ENCODE measurements at places on chromosomes 6 and 20.

GRCh38 chr6:12969966-12970365 is 253.4 kb downstream of the PHACTR1 start:
- DNase-seq, result no peak

DNA sequence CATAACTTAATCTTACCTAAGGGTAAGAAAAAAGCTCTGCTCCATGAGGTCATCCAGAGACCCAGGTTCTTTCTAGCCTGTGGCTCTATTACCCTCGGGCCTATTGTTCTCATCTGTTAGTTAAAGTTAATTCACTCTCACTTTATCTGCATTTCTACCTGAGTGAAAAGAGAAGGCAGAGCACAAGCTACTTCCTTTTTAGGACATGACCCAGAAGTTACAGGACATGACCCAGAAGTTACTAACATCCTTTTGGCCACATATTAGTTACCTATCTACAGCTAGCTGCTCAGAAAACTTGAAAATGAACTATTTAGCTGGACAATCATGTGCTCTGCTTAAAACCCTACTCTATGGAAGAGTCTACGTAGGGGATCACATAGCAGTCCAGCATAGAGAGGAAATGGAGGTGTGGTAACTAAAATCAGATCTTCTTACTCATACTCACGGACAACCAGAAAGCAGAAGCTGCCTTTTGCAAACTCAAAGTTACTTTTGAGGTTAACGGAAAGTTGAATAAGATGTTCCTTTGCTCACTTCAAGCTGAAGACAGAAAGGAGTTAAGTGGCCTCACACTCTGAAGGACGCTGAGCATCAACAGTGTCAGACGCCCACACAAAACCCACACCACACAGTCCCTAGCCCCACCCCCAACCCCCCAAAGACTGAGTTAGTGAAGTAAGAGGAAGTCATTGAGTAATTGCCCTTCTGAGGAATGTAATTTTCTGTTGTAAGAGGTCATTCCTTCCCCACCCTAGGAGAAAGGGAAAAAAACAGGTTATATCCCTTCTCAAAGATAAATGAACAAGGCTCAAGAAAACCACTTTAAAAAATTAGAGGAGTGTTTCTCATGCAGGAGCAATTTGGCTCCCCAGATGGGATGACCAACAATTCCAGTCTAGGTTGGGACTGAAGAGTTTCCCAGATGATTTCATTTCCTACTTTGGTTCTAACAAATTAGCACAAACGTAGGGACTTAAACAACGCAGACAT is 45.9 kb upstream of the TAB2 start:
- peak; percentile 72 for DNase-seq

- DNase-seq, result no peak
These were observed 30.7 kb downstream of the SLC22A3 start for GRCh38 chr6:160378882-160379281.

DNA sequence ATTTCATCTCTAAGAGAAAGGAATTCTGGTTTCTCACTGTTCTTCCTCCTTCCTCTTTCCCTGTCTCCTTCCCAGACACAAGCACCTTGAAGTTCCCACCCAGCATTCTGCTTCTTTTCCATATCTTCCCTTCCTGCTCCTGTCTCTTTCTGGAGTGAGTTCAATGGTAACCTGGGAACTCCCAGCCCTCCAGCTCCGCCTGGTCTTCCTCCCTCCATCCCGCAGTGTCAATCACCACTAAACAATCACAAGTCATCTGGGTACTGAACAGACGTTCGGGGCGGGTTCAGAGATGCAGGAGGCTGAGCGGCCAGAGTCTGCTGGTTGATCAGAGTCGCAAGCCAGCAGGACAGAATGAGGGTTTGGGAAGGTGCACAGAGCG is 7.7 kb downstream of the TTBK1 start:
- DNase-seq, result no peak

- no peak for DNase-seq
These were observed 157.8 kb downstream of the SCML4 start for GRCh38 chr6:107666084-107666980.

DNA sequence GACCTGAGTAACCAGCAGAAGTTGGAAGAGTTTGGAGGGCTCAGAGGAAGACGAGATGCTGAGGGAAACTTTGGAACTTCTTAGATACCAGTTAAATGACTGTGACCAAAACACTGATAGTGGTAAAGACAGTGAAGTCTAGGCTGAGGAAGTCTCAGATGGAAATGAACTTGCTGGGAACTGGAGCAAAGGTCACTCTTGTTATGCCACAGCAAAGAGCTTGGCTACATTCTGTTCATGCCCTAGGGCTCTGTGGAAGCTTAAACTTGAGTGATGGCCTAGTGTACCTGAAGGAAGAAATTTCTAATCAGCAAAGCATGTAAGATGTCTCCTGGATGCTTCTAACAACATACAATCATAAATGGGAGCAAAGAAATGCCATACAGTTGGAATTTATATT is 24.7 kb downstream of the WDR27 start:
- no peak for DNase-seq

DNA sequence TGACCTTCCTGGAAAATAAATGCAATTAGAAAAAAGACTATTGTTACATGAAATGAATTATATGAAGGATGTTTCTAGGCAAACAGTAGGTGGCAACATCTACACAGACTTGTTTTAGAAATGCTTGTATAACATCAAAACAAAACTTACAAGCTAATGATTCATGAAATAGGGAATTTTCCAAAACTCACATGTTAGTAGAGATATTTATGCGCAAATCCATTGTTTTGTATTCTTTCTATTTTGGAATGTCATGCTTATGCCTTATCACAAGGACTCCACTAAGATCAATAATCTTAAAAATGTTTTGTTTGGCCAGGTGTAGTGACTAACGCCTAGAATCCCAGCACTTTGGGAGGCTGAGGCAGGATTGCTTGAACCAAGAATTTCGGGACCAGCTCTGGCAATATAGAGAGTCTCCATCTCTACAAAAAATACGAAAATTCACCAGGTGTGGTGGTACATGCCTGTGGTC is 32.3 kb upstream of the LGSN start:
- no peak for DNase-seq

DNA sequence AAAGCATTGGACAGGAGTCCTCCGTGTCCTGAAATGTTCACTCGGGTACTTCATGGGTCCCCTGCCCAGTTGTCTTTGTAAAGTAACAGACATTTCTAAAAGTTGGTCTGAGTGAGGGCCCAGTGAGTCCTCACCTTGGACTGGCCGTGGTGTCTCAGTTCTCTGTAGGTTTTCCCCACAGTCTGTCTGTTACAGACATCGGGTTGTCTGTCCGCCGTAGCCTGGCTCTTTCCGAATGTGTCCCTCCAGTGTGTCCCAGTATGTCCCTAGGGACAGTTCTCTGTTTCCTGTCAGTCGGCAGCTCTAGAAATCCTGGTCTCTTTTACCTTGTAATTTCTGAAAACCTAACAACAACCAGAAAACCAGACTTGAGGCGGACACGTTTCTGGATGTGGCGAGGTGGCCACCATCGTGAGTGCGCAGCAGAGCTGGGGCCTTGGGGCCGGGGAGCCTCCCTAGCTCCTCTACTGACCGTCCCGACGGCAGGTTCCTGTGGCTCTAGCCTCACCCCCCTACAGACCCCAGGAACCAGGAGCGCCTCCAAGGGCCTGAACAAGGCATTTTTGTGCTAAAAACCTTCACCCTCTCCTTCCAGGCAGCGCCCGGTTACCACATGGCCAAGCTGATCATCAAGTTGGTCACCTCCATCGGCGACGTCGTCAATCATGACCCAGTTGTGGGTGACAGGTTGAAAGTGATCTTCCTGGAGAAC is 42.2 kb downstream of the PYGB start:
- no peak for DNase-seq

- DNase-seq, result no peak
These were observed 44.1 kb downstream of the RALY start for GRCh38 chr20:34037767-34038166.

DNA sequence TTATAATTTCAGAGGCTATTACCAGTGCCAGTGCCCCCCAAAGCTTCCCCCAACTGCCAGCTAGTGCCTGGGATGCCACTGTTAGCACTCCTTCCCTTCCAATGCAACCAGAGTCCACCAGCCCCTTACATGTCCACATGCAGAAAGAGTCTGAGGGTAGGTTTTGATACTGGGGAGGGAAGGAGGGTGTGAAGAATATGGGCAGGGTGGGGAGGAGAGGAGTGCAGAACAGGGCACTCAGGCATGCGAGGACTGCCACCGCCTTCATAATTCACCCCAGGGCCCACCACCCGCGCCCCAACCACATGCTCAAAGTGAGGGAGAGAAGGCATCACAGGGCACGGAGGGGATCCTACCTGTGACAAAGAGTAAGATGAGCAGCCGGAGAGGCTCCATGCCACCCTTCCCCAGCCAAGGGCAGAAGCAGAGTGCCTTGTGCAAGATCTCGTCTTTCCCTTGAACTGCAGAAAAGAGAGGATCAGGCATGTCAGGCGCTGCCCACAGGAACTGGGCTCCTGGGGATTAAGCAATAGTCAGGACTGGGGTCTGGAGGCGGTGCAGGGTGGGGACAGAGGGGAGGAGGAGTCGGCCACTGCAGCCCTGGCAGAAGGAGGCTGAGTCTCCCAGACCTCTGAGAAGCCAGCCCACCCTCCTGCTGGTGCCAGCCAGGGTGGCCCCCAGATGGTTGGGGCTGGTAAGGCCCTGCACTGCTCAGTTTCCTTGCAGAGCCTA is at the start of gene TREM2:
TSS of gene TREM2 (minus strand) at position 430 of the 732 bp plus-strand sequence. CDS start at position 396, 34 bp downstream.
- DNase-seq, result no peak

DNA sequence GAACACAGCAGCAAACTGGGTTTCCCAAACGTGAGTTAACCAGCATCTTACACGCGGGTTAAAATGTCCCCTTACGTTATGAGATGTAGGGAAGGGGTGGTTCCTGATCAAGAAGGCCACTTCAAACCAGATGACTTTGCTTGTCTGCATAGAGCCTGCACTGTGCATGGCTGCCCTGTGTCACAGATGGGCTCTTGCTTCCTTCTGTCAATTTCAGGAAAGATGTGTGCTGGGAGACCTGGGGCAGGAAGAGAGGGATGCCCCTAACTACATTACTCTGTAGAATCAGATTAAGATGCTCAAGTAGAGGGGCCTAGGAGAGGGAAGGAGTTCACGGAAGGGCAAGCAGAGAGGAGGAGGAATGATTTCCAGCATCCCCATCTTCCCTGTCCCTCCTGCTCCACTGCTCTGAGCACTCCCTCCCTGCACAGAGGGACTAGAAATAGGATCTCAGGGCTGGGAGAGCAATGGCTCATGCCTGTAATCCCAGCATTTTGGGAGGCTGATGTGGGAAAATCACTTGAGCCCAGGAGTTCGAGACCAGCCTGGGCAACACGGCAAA is 63.5 kb upstream of the ZMYND8 start:
- no peak for DNase-seq

- no peak for DNase-seq
These were observed 24.2 kb downstream of the TFAP2A start for GRCh38 chr6:10390495-10391298.

- no peak for DNase-seq
These were observed 37.5 kb downstream of the CARMIL1 start for GRCh38 chr6:25316626-25317025.

DNA sequence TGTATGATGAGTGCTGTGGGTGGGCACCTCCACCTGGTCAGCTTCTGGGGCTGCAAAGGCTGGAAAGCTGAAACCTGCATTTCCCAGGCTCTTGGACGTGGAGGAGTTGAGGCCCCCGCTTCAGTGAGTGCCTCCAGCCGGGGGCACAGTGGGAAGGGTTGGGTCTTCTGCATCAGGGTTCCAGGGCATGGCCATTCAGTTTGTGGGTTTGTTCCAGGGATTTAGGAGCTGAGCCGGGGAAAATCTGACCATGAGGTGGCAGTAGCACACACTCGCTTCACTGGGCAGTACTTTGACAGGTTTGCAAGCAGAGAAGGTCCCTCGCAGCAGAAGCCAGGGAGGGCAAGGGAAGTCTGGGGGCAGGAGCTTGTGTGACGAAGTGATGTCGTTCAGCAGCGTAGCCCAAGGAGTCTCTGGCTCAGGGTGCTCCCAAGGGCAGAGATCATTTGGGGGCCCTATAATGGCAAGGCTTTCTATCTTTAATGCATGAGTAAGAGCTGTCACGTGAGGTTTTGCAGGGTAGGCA is 69.5 kb upstream of the SULF2 start:
- DNase-seq, result no peak

DNA sequence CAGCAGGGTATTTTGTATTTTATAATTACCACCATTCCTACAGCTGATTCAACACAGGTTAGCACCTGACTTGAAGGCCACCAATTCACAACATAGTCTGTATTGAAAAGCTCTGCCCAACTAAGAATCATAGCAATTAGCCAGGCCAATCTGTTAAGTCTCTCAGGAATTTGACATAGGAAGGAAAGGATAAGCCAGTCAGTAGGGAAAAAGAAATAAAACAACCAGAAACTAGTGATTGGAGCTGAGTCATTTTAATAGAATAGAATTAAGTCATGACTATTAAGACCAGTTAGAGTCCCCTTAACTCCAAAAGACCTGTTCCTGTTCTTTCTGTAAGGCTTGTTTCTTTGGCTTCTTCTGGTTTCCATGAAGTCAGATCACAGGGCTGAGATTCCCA is 8.1 kb downstream of the RANBP9 start:
- DNase-seq, result no peak

DNA sequence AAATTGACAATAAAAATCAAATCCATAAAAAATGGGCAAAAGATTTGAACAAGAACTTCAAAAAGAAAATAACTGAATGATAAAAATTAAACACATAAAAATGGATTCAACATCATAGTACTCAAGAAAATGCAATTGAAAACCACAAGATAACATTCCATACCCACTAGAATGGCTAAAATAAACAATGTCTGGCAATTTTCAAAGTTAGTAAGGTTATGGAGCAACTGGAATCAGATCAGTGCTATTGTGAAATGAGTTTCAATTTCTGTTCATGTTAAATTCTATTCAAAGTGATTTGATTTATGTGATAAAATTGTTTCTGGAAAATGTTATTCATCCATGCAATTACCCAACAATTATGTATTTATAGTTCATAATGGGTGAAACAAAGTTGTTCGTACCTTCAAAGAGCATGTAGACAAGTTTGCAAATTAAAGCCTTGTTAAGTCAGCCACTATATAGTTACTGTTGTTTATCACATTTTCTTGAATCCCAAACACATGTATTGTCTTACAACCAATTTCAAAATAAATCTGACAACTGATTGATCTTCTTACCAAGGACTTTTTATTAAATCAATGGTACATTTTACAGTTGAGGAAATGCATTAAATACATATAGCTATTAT is 151.5 kb upstream of the CENPW start:
- no peak for DNase-seq

- no peak for DNase-seq
These were observed 30.5 kb downstream of the NFATC2 start for GRCh38 chr20:51511861-51512619.

DNA sequence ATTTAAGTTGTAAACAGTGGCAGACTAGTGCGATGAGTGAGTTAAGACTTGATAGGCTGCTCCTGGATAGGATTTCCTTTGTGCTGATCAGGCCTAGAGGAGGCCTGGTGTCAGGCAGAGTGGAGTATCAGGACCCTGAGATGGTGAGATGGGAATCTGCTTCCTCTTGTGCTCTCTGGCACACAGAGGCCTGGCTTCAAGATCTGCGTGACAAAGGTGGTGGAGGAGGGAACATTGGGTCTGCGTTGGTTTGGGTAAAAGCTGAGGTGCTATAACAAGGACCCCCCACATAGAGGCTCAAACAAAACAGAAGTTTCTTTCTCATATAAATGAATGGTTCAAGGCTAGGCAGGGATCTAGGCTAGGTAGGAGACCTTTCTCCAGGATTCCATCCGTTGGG is 20.3 kb downstream of the SCAND1 start:
- no peak for DNase-seq
